T-helper 17 cell (primary cell): ENCODE measurements at places on chromosomes 2 and 18. TPM values are rescaled to one million over a fixed set of nuclear protein-coding genes. Genes with fewer than 3 reads are reported as not detected.

GRCh38 chr2:43080571-43081021 is 145.8 kb downstream of the ZFP36L2 start:
- no peak for DNase-seq

Gene PARD6G
- 1.1 TPM for total RNA-seq

DNA sequence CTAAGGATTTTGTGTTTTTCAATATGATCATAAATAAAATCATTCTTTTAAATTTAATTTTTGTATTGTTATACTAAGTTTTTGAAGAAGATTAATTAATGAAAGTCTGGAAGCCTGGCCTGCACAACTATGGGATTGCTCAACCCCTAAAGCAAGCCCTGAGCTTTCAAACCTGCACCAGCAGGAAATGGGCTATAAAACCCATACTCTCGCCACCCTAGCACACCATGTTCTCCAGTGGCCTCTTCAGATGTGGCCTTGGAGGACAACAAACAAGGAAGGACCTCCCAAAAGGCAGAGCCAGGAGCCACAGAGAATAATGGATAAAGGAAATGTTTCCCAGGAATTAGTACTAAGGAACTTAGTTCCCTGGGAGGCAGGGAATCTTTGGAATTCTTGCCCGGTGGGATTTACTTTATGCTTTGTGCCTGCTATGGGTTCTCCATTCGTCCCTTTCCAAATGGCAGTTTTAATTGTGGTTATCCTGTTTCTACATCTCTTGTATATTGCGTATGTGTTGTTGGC is 212.5 kb downstream of the ZFP36L2 start:
- no peak for DNase-seq

DNA sequence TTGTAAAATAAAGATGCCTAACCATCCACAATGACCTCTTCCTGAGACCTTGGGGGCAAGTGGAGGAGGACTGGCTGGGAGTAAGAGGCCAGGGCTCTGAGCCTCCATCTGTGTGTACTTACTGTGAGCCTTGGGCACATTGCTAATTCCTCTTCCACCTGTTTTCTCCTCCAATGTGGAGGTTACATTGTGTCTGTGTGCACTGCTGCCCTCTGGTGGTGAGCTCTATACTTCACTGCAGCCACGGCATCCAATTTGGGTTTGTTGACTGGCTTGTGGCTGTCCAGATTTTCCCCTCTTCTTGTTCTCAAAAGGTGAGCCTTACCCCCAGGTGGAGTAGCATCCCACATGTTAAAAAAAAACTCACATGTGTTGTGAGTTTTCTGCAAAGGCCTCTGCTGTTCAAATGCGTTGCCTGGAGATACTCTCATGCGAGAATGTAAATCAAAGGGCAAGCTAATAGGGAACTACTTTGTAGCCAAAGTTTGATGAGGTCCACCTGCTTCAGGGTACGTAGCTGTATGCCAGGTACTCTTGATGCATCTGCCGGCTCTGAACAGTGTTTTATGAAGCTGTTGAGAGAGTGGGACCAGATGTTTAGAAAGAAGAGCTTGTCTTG is 80.8 kb downstream of the APOB start:
- DNase-seq = peak; percentile 51

- no peak for DNase-seq
These were observed 10.6 kb upstream of the NEMP2 start for GRCh38 chr2:190545093-190545492.

GRCh38 chr18:37487400-37487867 is 78.2 kb downstream of the CELF4 start:
- no peak for DNase-seq

Gene ILKAP
- 123 TPM for total RNA-seq

GRCh38 chr18:5297597-5297996 is 2.1 kb upstream of the ZBTB14 start:
- no peak for DNase-seq

Gene GPR39
- total RNA-seq = not detected

DNA sequence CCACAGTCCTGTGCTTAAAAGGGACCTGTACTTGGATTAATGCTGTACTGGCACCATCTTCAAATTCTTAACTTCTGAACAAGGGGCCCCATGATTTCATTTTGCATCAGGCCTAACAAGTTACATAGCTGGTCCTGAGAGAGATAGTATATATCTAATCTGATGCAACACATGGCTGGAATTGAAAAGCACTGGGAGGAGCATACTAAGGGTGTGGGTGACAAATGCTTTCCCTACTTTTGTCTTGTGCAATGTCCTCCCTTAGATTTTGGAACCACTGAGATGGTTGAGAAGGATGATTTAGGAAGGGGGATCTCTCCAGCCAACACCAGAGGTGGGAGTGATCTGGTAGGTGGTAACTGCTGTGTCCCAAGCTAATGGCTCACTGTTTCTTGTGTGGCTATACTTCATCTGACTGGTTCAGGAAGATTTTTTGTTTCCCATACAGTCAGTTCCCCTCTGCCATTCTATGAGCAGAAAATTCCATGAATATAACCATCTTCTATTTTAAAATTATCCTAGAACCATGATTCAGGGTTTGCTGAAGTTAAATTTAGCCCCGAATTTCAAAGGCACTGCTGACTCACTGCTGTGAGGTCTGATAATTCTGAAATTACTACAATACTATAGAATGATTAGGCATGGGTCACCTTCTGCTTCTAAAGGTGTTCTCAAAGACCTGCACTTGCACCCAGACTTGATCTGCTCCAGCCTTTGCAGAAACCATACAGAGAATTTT is 108.3 kb upstream of the NCKAP5 start:
- DNase-seq = no peak

Gene TLK1
- total RNA-seq = 193 TPM

- no peak for DNase-seq
These were observed 6.9 kb downstream of the NDUFA10 start for GRCh38 chr2:240018071-240018750.

DNA sequence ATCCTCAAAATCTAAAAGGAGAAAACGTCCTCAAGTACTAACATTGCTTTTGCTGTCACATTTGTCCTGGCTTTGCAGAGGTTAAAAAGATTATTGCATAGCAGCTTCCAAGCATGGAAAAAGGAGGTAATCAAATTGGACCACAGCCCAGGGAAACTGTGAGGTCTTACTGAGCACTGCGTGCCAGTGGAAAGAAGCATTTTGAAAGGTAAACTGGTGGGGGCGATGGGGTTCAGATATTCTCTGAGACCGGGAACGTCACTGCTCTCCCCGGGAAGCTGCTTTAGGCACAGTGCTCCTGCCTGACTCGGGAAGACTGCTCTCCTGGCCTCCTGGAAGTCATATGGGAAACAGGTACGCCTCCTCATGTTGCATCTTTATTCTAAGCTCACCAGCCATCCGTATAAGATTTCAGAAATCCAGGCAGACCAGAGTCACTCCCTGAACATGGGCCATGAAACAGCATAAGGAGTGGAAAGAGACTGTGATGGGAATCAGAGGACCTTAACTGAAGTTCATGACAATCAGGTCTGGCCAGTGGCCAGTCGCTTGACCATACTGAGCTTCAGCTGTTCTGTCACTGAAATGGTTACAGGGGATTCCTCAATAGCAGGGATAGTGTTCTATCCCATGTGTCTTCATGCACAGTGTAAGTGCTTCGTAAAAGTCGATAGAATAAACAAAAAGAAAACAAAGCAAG is 284.1 kb downstream of the TRIB2 start:
- DNase-seq = no peak

DNA sequence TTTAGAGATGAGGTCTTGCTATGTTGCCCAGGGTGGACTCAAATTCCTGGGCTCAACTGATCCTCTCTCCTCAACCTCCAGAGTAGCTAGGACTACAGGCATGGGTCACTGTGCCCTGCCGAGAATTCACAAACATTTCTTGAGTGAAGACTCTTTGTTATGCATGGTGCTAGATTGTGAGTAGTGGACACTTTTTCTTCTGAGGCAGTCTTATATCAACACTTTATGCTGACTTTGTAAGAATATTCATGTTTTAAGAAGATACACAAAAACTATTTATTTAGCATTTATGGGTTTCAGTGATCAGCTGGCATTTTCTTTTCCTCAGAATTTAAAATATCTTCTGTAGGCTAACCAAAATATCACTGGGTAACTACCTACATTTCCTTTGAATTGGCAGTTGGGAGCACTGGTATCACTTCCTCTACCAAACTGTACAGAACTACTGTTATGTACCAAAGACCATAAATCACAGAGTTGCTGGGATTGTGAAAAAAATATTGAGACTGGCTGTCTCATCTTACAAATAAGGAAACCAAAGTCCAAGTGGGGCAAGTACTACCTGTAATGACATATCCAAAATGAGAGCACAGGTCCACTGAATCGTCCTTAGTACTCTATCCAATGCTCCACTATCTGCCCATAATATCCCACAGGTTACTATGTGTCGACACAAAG is 34.0 kb downstream of the DOCK10 start:
- no peak for DNase-seq

GRCh38 chr2:27271631-27272340 is 3.4 kb upstream of the DNAJC5G start:
- DNase-seq = no peak

- DNase-seq = no peak
These were observed 82.5 kb downstream of the TMEM247 start for GRCh38 chr2:46561731-46562450.

Gene TRIB2
- 170 TPM for total RNA-seq

Gene ARHGEF33
- total RNA-seq = not detected

Gene OTX1
- total RNA-seq = not detected

Gene RTP5
- not detected for total RNA-seq
